ENCODE measurements at places on chromosomes 6 and 20.

DNA sequence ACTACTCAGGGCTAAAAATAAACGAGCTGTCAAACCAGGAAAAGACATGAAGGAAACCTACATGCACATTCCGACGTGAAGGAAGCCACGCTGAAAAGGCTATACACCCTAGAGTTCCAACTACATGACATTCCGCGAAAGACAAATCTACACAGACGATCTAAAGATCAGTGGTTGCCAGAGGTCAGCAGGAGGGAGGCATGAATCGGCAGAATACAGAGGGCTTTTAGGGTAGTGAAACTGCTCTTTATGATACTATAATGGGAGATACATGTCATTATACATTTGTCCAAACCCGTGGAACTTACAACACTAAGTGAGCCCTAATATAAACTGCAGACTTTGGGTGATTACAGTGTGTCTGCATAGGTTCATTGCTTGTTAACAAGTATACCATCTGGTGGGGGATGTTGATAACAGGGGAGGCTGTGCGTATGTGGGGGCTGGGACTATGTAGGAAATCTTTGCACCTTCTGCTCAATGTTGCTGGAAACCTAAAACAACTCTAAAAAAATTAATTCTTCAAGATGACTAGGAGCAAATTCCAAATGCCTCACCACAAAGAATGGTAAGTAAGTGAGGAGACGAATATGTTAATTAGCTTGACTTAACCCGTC is 132.2 kb upstream of the CDH4 start:
- DNase-seq, result no peak

- no peak for DNase-seq
These were observed 38.6 kb downstream of the COL9A1 start for GRCh38 chr6:70264306-70264705.

DNA sequence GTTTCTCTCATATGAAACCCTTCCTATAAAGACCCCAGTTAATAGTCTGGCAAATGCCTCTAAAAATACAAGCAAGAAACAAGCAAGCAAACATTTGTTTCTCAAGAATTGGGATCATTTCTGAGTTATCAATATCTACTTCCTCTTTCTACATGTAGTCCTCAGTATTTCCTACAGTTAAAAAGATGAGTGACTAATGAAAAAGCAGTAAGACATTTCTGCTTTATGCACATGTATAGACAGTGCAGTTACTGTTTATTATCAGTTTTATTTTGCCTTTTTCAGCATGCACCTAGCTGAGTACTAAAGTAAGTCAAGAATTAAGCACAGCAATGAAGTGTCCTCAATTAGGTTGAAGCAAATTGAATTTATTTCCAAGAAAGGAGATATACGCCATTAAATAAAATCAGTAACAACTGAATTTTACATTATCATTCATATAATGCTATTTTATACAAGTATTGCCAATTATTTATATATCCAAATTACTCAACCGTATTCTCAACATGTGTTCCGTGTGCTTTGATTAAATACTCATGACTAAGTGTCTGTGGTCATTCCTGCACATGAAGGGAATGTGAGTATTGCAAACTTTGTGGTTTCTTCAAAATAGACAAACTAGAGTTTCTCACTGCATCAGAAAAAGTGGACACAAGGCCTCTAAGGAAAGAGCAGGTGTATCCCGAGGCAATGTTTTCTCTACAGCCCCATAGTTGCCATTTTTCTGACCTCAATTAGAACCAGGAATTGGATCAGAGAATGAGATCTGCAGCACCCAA is 159.3 kb upstream of the MARCKS start:
- DNase-seq, result no peak

DNA sequence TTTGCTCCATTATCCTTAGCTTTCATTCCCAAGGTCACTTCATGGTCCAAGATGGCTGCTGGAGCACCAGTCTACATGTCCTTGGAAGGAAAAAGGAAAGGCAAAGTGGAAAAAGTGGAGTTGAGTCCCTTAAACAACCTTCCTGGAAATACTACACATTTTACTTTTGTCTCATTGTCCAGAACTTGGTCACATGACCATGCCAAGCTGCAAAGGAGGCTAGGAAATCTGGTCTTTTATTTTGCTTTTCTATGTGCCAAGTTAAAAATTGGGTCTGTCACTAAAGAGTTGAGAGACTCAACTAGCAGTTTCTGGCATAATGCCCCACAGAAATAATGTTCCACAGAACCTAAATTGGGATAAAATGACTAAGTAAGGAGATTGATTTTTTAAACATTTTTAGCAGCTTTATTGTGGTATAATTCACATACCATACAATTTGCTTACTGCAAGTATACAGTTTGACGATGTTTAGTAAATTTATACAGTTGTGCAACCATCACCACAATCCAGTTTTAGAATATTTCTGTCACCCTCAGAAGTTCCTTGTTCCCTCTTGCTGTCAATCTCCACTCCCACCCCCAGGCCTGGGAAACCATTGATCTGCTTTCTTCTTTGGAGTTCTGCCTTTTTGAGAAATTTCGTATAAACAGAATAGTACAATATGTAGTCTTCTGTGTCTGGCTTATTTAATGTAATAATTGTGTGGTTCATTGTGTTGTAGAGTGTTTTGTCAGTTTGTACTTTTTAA is 5.6 kb upstream of the CHD6 start:
- no peak for DNase-seq

DNA sequence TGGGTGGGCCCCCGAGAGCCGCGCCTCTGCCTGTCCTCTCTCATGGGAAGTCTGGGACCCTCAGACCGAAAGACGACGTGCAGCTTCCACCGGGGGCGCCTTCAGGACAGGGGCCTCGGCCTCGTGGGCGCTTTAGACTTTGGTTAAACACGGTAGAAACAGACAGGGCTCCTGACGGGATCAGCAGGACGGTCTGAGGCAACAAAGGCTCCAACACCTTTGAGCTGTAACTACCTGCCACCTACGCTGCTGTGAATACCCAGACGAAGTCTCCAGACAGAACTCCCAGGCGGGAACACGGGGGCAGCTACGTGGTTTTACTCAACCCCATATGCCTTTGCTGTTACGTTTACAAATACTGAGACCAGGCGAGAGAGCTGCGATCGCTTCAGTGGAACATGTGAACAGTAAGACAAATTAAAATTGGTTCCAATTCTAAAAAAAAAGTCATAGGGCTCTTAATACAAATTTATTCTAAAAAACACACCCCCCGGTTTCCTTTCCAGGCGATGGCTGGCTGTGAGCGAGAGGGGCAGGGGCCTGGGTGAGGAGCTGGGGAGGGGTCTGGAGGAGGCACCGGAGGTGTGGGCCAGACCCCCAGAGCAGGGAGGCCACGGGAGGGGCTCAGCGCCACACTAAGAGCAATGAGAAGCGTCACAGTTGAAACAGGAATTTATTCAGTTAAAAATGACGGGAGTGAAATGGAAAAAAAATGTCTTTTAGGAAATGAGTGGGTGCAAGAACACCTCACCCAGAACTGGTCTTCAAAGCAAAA is 453.2 kb downstream of the QKI start:
- no peak for DNase-seq
